ENCODE measurements at places on chromosomes 12 and 14. TPM values are rescaled to one million over a fixed set of nuclear protein-coding genes. Genes with fewer than 3 reads are reported as not detected.

DNA sequence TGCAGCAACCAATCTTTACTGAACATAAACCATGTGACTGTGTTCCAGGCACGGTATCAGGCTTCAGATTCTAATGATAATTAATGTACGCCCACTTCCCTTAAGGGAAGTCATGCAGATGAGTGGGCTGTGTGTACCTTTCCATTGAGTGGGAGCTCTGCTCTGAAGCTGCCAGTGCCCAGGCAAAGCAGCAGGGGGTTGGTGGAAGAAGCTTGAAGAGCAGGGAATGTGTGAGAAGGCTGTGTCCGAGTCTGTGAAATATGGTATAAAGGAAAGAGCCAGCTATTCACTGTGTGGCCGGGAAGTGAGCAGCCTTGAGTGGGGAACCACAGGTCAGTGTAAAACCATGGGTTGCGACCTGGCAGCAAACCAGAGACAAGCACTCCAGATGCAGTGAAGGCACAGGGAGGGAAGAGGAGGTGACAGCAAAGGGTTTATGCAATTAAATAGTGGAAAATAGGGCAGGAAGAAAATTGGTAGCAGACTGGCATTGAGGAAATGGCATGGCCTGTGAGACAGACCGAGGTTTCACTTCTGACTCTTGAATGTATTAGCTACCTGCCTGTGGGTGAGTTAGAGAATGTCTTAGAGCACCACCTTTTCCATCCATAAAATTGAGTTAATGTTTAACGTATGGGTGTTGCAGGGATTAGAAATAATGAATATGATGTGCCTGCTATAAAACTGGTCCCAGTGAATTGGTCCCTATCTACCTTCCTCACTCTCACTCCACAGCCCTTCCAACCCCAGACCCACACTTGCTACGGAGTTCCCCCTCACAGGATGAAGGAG is 116.4 kb downstream of the NTF3 start:
- DNase-seq: no peak

GRCh38 chr12:30694412-30695198 is 1.1 kb downstream of the IPO8 start:
- DNase-seq: peak; percentile 62

ISCU gene
- 82.7 TPM for total RNA-seq

- DNase-seq: no peak
Observed at GRCh38 chr12:19916196-19916753, 452.1 kb upstream of the PDE3A start.

CDKN3 gene
- total RNA-seq: not detected
